ENCODE measurements at places on chromosomes 12 and 14.
A peak's percentile ranks its signal among the peaks of the same experiment; 100 is the strongest.

DNA sequence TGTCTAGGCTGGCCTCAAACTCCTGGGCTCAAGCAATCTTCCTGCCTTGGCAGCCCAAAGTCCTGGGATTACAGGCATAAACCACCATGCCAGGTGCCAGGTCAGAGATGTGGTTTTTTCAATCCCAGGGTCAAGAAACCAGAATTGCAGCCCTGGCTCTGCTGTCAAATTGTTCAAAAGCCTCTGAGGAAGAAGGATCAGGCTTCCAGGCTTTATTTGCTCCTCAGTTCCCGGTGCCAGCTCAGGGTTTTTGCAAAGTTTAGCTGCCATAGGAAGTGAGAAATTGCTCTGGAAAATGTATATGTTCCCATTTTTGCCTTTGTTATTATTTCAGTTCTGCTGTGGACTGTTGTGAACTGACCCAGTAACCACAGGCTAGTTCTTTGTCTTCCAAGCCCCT lies 28.7 kb downstream of the WNT5B start:
- H3K4me1 ChIP-seq, result no peaks in the 10 kb centered on the region
- DNase-seq, result no peak
- H3K27ac ChIP-seq, result no peak overlapping the region

DNA sequence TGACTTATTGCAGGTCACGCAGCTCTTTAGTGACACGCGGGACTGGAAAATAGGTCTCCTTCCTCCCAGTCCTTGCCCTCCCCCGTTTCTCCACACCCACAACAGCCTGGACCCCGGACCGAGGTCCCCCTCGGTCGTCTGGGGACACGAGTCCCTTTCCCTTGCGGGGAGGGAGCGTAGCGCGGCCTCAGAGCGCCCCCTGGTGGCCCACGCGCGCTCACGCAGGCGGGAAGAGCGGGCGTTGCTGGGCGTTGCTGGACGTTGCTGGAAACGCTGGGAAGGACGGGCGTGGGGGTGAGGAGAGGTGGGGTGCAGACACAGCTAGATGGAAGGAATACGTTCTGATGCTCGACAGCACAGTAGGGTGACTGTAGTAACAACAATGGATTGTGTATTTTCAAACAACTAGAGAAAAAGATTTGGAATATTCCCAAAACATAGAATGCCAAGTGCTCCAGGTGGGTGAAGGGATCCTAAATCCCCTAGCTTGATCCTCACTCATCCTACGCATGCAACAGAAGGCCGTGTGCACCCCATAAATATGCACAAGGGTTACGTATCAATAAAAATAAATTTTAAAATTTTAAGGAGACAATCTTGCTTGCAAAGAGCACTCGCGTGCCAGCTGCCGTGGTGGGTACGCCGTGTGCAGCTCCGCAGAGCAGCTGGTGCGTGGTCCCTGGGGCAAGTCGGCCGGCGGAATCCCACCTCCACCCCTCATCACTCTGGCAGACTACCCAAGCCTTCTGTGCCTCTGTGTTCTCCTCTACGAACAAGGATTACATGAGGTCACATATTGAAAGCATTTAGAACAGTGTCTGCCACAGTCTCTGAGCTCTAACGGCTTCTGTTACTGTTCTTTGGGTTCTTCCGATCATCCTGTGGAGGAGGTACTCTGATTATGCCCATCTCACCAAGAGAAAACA lies 87.4 kb downstream of the B4GALNT3 start:
- peaks cover 18% of the 10 kb centered on the region for H3K4me1 ChIP-seq
- peaks cover 4% of the 10 kb centered on the region for H3K27me3 ChIP-seq
- H3K4me3 ChIP-seq, result no peak overlapping the region
- peak; percentile 80 for DNase-seq
- H3K27ac ChIP-seq, result peak overlapping the region; percentile 83
- H3K36me3 ChIP-seq, result no peaks in the 10 kb centered on the region

- no peaks in the 10 kb centered on the region for H3K36me3 ChIP-seq
- H3K27ac ChIP-seq, result no peak overlapping the region
- no peak for DNase-seq
- H3K4me1 ChIP-seq, result no peaks in the 10 kb centered on the region
Observed at GRCh38 chr12:33988197-33988805, 34.0 kb upstream of the ALG10 start.

GRCh38 chr12:22196236-22196635 lies 138.3 kb downstream of the ST8SIA1 start:
- H3K36me3 ChIP-seq, result no peaks in the 10 kb centered on the region
- no peak overlapping the region for H3K27ac ChIP-seq
- peaks cover 10% of the 10 kb centered on the region for H3K27me3 ChIP-seq
- H3K4me1 ChIP-seq, result no peaks in the 10 kb centered on the region
- no peak overlapping the region for H3K4me3 ChIP-seq

DNA sequence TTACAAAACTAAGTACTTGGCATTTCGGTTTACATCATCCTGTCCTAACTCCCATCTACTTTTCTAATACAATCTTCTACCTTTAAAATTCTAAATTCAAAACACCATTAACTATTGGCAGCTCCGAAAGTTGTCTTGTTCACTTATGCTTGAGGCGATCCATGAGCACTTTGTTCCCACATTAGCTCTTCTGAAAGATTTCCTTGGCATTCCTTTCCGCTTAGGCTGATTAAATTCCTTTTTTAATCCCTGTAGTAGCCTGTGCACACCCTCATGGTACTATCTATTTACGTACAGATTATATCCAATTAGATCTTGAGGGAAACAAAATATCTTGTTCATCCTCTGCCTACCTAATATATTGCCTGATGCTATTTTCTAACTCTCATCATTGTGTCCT lies 480.7 kb downstream of the PRKD1 start:
- H3K36me3 ChIP-seq, result peaks cover 21% of the 10 kb centered on the region
- H3K27ac ChIP-seq, result no peak overlapping the region
- no peak for DNase-seq
- no peaks in the 10 kb centered on the region for H3K27me3 ChIP-seq

- no peaks in the 10 kb centered on the region for H3K4me1 ChIP-seq
- no peak overlapping the region for H3K4me3 ChIP-seq
- H3K36me3 ChIP-seq, result no peaks in the 10 kb centered on the region
- no peak overlapping the region for H3K27ac ChIP-seq
- no peaks in the 10 kb centered on the region for H3K27me3 ChIP-seq
- no peak for DNase-seq
Observed at GRCh38 chr14:50171895-50172294, 55.5 kb upstream of the VCPKMT start.

GRCh38 chr12:52947738-52948423 lies 1.0 kb upstream of the KRT18 start:
- no peaks in the 10 kb centered on the region for H3K4me1 ChIP-seq
- H3K4me3 ChIP-seq, result peak overlapping the region; percentile 61
- no peaks in the 10 kb centered on the region for H3K36me3 ChIP-seq
- DNase-seq, result no peak
- no peak overlapping the region for H3K27ac ChIP-seq
- H3K27me3 ChIP-seq, result peaks cover 19% of the 10 kb centered on the region

DNA sequence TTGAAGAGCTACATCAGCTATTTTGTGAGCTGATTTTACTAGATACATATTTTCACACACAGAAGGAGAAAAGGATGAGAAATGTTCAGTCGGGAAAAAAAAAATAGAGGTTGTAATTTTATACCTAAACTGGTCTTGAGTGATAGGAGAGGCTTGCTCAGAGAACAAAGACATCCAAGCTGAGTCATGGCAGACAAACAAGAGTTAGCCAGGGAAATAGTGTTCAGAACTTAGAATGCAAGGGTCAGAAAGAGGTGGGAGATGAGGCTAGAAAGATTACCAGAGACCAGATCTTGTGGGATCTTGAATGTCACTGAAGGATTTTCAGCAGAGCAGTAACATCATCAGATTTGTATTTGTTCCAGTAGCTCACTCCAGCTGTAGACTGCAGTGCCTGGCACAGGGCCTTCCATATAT lies 121.9 kb upstream of the ATF1 start:
- peaks cover 15% of the 10 kb centered on the region for H3K4me1 ChIP-seq
- H3K36me3 ChIP-seq, result no peaks in the 10 kb centered on the region
- no peak overlapping the region for H3K4me3 ChIP-seq
- H3K27me3 ChIP-seq, result no peaks in the 10 kb centered on the region
- H3K27ac ChIP-seq, result peak overlapping the region; percentile 9

- H3K4me3 ChIP-seq, result no peak overlapping the region
- H3K36me3 ChIP-seq, result no peaks in the 10 kb centered on the region
- DNase-seq, result no peak
- H3K27me3 ChIP-seq, result peaks cover 47% of the 10 kb centered on the region
- H3K27ac ChIP-seq, result no peak overlapping the region
Observed at GRCh38 chr14:56471056-56471455, 108.5 kb upstream of the TMEM260 start.

DNA sequence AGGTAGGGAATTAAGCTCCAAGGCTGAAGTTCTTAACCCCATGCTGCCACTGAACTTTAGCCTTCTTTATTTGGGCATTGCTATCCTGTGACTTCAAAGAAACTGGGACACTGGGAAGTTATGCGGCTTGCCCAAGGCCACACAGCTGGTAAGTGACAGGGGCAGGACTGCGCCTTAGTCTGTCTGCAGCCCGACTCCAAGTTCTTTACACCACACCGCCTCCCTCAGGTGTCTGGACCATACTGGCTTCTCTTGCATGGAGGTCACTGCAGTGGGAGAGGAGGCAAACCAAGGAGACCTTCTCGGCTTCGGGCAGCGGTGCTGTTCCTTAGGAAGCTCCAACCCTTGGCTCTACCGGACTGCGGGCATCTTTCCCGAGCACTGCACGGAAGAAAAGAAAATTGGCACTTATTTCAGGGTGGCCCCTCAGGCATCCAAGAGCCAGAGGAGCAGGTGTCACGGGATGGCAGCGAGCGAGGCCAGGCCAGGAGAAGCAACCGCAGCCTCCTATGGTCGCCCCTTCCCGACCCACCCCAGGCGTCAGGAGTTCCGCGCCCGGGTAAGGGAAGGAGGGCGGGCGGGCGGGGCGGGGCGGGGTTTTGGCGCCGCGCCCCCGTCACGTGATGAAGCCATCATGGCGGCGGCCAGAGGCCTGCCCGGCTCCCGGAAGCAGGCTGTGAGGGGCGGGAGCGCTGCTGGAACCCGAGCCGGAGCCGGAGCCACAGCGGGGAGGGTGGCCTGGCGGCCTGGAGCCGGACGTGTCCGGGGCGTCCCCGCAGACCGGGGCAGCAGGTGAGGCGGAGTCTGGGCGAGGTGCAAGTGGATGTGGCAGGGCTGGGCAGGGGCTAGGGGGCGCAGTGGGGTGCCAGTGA lies 16.4 kb upstream of the ESPL1 start:
- H3K27ac ChIP-seq, result peak overlapping the region; percentile 82
- no peaks in the 10 kb centered on the region for H3K27me3 ChIP-seq
- DNase-seq, result peak; percentile 89
- peaks cover 23% of the 10 kb centered on the region for H3K4me1 ChIP-seq
- H3K4me3 ChIP-seq, result peak overlapping the region; percentile 94

DNA sequence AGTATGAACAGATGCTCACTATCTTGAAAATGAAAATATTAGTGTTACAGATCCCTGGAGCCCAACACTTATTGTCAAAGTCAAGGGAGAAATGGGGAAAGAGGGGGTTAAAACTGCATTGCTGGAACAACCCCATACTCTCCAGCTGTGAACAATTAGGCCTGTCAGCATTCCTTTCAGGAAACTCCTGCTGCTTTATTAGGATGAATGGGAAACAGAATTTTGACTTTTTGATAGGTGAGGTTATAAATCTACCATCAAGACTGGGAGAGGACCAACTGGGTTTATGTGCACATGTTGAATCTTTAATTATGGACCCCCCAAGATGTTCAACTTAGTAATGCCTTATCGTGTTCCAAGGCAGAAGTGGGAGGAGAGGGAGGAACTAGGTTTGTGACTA lies 85.0 kb downstream of the TMTC1 start:
- no peaks in the 10 kb centered on the region for H3K36me3 ChIP-seq
- no peaks in the 10 kb centered on the region for H3K27me3 ChIP-seq
- no peak overlapping the region for H3K27ac ChIP-seq
- DNase-seq, result no peak
- no peaks in the 10 kb centered on the region for H3K4me1 ChIP-seq

GRCh38 chr12:21691515-21691914 lies 33.9 kb upstream of the LDHB start:
- H3K4me3 ChIP-seq, result no peak overlapping the region
- H3K27ac ChIP-seq, result no peak overlapping the region
- no peaks in the 10 kb centered on the region for H3K4me1 ChIP-seq
- peaks cover 15% of the 10 kb centered on the region for H3K27me3 ChIP-seq
- DNase-seq, result no peak

DNA sequence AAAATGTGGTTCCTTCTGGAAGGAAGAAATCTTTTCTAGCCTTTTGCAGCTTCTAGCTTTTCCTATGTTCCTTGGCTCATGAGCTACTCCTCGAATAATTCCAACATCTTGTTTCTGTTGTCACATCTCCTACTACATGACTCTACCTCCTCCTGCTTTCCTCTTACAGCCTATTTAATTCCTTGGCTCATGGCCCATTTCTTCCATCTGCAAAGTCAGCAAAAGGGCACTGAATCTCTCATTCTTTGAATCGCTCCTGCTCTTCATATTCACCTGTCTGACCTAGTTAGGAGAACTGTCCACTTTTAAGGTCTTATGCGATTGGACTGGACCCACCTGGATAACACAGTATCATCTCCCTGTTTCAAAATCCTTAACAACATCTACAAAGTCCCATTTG lies 15.8 kb downstream of the PRKD1 start:
- no peak for DNase-seq
- no peaks in the 10 kb centered on the region for H3K4me1 ChIP-seq
- H3K36me3 ChIP-seq, result no peaks in the 10 kb centered on the region
- no peak overlapping the region for H3K4me3 ChIP-seq
- H3K27ac ChIP-seq, result no peak overlapping the region

DNA sequence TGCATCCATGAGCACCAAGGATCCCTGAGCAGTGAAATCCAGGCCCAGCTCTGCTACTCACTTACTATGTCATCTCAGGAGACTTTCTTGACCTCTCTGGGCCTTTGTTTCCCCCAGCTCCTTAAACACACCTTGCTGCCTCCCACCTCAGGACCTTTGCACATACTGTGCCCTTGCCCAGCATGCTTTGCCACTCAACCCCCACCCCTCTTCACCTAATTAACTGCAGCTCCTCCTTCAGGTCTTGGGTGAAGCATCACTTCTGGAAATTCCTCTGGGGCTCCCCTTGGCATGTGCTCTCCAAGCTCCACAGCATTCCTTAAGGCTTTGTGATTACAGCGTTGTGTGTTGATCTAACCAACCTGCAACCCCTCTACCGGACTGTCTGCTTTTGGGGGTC lies 15.9 kb downstream of the WSCD2 start:
- no peaks in the 10 kb centered on the region for H3K4me1 ChIP-seq
- no peak overlapping the region for H3K27ac ChIP-seq
- H3K4me3 ChIP-seq, result no peak overlapping the region
- no peaks in the 10 kb centered on the region for H3K36me3 ChIP-seq
- DNase-seq, result no peak

GRCh38 chr12:106303202-106303820 lies 778 bp downstream of the TCP11L2 start:
- peak overlapping the region; percentile 92 for H3K27ac ChIP-seq
- H3K36me3 ChIP-seq, result no peaks in the 10 kb centered on the region
- no peaks in the 10 kb centered on the region for H3K27me3 ChIP-seq

DNA sequence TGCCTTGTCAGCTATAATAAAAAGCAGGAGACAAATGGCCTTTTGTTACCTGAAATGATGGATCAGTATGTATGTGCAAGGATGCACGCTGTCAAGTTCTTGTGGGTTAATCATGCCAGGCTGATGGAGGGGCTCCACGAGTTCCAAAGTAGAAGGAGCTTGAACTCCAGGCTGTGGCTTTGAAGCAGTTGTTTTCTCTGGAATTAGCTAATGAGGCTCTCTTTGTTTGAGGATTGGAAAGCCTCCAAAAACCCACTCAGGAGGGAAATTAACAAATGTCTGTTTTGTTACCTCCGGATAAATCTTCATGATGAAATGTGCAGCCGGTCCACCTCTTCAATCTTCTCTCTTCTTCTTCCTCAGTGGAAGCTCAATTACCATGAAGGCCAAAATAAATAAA lies 605.5 kb downstream of the DIO2 start:
- no peaks in the 10 kb centered on the region for H3K36me3 ChIP-seq
- H3K4me3 ChIP-seq, result no peak overlapping the region
- H3K4me1 ChIP-seq, result no peaks in the 10 kb centered on the region

Data from natural killer cell treated with Interleukin-12 subunit alpha and Interleukin-12 subunit beta and Interleukin-15 and Interleukin-18, amount 100 ng/mL, for 72 hours (primary cell).